GM12892 (cell line): ENCODE measurements at places on chromosomes 16 and 17.

- no peak for DNase-seq
Observed at GRCh38 chr17:39607057-39607850, 466 bp downstream of the NEUROD2 start.

GRCh38 chr17:49944273-49944870, 24.6 kb upstream of the DLX4 start:
- DNase-seq = no peak

- DNase-seq = no peak
Observed at GRCh38 chr17:48513097-48513496, 17.7 kb downstream of the HOXB1 start.

GRCh38 chr17:43006639-43007551, at the start of gene IFI35:
Gene IFI35 (plus strand): TSS chr17:43006784. CDS start chr17:43006948, 164 bp downstream.
- DNase-seq = peak; percentile 86

GRCh38 chr16:5001571-5001970, 32.2 kb downstream of the NAGPA start:
- no peak for DNase-seq

DNA sequence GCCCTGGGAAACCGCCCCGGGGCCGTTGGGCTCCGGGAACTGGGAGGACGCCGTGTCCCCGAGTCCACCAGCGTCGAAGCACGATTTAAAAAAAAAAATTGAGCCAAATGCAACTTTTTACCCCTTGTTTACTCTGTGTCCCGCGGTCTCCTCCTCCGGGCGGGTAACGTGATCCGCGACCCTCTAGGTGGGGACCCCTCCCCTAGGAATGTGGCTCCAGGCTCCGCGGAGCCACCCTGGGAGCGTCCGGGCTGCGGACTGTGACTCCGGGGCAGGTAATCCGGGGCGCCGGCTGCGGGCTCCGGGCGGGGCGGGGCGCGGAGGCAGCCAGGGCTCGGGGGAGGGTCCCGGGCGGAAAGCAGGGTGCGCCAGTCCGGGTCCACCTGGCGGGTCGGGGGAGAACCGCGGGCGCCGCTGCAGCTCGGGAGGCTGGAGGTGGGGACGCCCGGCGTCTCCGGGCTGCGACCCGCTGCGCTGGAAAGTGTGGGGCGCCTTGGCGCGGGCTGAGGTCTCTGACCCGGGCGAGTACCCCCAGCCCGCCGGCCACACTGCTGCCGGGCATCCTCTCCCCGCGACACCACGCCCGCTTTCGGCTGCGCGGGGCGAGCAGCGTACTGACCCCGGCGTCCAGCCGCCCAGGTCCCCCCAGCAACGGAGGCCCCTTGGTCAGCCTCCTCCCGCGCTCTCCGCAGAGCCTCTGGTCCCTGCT, 852 bp upstream of the HELZ start:
- DNase-seq = peak; percentile 26

- DNase-seq = no peak
Observed at GRCh38 chr17:43808076-43808475, 24.9 kb downstream of the MPP3 start.
